T1000 (cell line): ENCODE measurements at places on chromosomes 12 and 14.
A peak's percentile ranks its signal among the peaks of the same experiment; 100 is the strongest.

- DNase-seq = no peak
Measured at GRCh38 chr12:8065991-8066594, at the start of gene C3AR1. Gene C3AR1, minus strand, starts transcription at chr12:8066359. Its CDS starts 6,174 bp downstream, at chr12:8060185.

GRCh38 chr14:25049093-25049567, 817 bp downstream of the STXBP6 start:
- DNase-seq = no peak

DNA sequence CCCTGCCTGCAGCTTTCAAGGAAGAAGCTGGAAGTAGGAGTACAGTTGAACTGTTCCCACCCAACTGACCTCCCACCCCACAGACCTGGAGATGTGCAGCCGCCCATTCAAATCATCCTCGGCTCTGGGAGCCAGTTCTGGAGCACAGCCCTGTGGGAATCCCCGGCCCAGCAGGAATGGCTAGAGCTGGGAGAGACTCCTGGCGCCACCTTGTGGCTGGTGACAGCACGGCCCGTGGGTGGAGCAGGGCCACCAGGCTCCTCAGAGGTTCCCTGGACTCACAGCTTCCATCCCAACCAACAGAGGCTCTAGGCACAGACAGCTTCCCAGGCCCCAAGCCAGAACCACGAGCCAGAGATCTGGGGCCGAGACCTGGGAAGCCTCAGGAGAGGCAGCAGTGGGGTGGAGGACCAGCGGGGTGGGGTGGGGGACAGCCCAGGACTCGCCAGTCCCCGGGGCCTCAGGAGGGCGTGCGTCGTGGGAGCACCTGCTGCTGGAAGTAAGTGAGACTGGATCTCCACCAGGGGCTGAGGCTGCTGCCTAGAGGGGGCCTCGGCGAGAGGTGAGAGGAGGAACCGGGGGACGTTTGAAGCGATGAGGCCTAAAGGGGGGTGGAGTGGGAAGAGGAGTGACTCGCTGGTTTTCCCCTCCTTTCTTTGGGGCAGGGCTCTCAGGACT, 43.4 kb downstream of the RNF34 start:
- peak; percentile 94 for DNase-seq

DNA sequence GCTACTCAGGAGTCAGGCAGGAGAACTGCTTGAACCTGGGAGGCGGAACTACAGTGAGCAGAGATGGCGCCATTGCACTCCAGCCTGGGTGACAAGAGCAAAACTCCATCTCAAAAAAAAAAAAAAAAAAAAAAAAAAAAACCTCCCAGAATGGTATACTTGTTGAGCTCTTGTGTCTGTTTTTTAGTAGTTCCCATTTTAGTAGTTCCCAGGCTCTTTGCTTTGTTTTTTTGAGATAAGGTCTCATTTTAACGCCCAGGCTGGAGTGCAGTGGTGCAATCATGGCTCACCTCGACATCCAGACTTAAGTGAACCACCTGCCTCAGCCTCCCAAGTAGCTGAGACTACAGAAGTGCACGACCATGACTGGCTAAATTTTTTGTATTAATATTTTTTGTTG, 13.4 kb downstream of the ATXN2 start:
- DNase-seq = no peak

DNA sequence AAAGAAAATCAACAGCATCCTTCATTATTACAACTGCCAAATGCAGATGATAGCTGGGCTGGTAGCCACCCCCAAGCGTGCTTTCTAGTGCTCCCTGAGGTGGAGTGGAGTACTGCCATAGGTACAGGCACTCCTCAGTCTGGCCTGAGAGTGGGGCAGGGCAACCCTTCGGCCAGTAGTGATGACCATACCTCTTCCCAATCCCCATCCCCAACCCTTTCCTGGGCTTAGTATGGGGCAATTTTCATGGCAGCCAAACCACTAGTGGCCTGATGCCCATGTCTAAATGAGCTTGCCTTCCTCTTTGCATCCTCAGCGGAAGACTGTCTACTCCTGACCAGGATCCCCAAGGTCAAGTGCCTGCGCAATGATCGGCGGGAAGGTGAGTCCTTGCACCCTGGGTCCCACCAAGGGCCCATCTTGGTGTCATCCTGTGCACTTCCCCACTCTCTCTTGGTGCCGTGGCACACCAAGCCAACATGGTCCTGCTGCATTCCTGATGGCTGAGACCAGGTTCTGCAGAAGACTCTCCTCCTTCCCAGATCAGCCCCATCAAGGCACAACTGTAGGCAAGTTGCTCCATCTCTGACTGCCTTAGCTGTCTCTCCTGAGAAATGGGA, 65.8 kb downstream of the GALNT16 start:
- DNase-seq = no peak

DNA sequence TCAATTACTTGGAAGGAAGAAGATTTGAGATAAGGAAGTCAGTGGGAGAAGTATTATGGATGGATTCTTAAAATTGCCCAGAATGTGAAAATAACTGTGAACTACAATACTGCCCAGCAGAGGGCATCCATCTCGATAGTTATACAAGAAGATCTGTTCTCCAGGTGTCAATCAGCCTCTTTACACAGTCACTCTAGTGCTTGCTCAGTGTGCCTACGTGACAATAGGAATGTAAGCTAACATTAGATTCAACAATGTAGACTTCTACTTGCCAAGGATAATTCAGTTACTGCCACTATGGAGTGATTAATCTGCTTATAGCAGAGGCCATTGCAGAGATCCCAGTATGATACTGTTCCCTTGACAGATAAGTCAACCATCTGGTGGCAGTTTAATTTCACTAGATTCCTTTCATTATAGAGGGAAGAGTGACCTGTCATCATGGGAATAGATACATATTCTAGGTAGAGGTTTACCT, 10.6 kb upstream of the MAP4K5 start:
- no peak for DNase-seq

- DNase-seq = no peak
Measured at GRCh38 chr14:77990337-77990736, 179.8 kb upstream of the NRXN3 start.

- no peak for DNase-seq
Measured at GRCh38 chr12:120089796-120090195, 26.8 kb downstream of the RAB35 start.

DNA sequence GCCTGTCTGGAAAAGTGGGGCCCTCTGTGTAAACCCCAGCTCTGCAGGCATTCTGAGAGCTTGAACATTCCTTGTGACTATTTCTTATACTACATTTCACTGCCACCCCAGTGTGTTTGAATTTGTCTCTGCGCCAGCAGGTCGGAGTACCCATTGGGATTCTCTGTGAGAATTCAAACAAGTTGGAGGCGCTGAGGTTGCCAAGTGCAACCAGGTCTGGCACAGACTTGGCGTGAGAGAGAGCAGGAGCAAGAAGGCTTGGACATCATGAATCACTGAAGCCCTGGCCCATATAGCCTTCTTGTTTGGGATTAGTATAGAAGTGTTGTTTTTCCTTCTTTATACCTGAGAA, 33.0 kb upstream of the ATP2A2 start:
- no peak for DNase-seq

DNA sequence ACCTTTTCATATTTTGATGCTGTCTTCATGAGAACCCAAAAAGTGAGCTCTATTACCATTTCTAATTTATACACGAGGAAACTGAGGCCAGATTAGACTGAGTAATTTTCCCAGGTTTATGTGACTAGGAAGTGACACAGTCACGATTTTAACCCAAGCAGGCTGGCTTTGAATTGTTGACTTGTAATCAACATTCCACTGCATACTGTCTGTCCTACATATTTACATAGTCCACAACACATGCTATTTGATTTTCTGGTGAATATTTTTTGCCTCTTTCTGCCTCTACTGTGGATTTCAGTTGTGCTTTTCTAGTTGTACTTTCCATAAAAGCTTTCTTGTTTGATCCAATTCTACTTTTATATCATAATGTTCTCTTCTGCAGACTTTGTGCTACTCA, 8.2 kb downstream of the TAS2R7 start:
- DNase-seq = no peak

GRCh38 chr12:52119398-52120254, 40.1 kb downstream of the SMIM41 start:
- no peak for DNase-seq

DNA sequence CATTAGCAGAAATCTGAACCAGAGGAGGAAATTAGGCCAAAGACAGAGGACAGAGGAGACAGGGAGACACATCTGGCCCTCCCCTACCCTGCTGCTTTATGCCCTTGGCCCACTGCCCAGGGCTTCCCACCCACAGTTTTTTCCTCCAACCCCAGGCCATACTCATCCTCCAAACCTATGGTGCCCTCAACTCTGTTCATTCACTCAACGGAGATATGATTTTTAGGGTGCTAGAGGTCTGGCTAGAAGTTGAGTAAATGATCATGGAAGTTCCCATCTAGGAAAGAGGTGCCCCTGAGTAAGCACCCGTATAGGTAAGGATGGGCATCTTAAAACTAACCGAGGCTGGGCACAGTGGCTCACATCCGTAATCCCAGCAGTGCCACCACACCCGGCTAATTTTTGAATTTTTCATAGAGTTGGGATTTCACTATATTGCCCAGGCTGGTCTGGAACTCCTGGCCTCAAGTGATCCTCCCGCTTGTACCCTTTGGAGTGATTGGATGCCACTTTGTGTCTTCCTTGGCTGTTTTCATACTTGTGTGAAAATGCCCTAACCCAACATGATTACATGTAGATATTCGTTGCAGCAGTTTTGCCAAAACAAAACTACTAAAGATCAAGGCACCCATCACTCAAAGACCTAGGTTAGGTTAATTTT, 4.4 kb downstream of the KRT18 start:
- no peak for DNase-seq

DNA sequence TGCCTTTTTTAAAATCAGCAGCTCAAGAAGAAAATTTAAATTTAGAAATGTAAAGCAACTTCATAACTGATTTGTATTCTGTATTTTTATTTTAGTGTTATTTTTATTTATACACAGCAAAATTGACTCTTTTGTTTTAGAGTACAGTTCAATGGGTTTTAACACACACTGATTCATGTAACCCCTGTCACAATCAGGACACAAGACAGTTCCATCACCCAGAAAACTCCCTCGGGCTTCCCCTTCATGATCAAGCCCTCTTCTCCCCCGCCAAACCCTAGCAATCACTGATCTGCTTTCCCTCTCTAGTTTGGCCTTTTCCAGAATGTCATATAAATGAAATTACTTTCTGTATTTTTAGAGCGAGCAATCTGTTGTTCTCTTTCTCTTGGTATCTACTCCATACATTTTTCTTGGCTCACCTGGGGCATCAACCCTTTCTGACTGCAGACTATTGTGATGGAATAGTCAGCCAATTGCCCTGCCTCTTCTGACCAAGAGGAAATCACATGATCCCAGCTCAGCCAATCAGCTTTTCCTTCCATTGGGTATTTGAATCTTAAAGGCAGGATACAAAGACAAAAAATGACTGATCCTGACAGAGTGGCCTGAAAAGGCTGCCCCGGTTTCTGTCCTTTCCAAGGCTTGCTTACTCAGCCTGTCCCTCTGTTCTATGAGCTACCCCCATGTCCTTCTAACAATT, 5.3 kb downstream of the SLC5A8 start:
- DNase-seq = no peak

DNA sequence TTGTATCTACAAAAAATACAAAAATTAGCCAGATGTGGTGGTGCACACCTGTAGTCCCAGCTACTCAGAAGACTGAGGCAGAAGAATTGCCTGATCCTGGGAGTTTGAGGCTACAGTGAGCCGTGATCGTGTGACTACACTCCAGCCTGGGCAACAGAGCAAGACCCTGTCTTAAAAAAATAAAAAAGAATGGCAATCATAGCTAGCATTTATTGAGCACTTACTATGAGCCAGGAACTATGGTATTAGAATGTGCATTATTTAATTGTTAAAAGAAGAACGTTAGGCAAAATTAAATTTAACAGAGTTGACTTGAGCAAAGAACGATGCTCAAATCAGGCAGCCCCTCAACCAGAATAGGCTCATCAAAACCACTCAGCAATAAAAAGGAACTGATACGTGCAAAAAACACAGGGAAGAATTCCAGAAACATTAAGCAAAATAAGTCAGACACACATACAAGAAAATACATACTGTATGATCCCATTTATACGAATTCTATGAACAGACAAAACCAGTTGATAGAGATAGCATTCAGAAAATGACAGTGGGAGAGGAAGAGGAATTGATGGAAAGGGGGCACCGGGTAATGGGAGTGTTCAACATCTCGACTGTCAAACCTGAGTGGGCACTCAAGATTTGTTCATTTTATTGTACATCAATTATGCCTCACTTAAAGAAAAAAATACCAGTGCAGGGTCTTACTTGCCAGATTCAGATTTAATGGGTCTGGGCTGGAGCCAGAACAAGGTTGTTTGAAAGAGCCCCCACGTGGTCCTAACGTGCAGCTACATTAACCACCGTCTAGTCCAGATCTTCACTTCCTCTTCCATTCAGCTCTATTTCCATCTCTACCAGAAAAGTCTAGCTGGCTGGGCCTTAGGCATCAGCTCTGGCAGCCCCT, 8.0 kb downstream of the SCNN1A start:
- no peak for DNase-seq

- DNase-seq = no peak
Measured at GRCh38 chr14:29242755-29243754, 476.5 kb downstream of the FOXG1 start.

GRCh38 chr14:53462931-53463778, 310.0 kb upstream of the DDHD1 start:
- no peak for DNase-seq

- peak; percentile 26 for DNase-seq
Measured at GRCh38 chr14:36520601-36521525, 831 bp upstream of the NKX2-1 start.

- DNase-seq = no peak
Measured at GRCh38 chr14:25848601-25849000, 749.2 kb downstream of the NOVA1 start.

- no peak for DNase-seq
Measured at GRCh38 chr12:124910561-124911478, 3.6 kb downstream of the UBC start.
